ENCODE measurements at places on chromosomes 7 and 10. TPM values are rescaled to one million over a fixed set of nuclear protein-coding genes. Genes with fewer than 3 reads are reported as not detected.

The CYP2C18 gene
- 0.97 TPM for total RNA-seq

The PIP gene
- total RNA-seq, result not detected

- no peak for DNase-seq
These were observed 756.4 kb downstream of the XPNPEP1 start for GRCh38 chr10:109166935-109167334.

DNA sequence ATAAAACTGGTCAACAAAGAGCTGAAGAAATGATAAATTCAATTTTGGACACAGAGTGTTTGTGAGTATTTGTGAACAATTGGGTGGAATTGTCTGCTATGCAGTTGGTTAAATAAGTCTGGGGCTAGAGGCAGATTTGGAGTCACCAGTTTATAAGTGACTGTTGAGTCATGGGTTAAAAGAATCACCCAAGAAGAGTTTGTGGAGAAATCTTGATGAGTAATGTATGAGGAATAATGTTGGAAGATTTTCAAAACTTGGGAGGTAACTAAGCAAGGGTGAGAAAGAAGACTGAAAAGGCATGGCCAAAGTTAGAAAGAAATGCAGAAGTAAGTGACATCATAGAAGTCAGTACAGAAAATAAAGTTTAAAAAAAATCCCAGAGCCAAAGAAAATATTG lies 750.7 kb downstream of the MAGI2 start:
- no peak for DNase-seq

DNA sequence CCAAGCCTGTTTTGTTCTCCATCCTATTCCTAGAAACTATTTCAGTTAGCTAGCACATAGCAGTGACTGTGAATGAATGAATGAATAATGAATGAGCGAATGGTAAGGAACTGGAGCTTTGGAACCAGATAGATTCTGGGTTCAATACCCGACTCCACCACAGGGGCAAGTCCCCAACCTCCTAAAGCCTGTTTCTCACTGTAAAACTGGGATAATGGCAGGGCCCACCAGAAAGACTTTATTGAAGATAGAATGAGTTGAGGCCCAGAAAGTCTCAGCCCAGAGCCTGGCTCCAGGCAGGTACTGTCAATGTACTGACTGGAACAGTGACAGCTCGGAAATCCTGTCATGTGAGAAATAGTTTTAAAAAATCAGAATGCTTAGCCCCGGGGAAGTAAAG lies 1.1 kb upstream of the CDH23 start:
- DNase-seq, result no peak

- DNase-seq, result no peak
These were observed 12.0 kb downstream of the EEPD1 start for GRCh38 chr7:36165059-36165458.

GRCh38 chr7:134780166-134780828 lies 863 bp downstream of the CALD1 start:
- DNase-seq, result no peak

- DNase-seq, result no peak
These were observed 148.3 kb upstream of the PRPS1L1 start for GRCh38 chr7:18175801-18176450.

Measured in GM23338 (cell line).